ENCODE measurements at places on chromosomes 3 and 15.

- no peak for DNase-seq
Measured at GRCh38 chr15:77921664-77922063, 155.8 kb downstream of the TBC1D2B start.

DNA sequence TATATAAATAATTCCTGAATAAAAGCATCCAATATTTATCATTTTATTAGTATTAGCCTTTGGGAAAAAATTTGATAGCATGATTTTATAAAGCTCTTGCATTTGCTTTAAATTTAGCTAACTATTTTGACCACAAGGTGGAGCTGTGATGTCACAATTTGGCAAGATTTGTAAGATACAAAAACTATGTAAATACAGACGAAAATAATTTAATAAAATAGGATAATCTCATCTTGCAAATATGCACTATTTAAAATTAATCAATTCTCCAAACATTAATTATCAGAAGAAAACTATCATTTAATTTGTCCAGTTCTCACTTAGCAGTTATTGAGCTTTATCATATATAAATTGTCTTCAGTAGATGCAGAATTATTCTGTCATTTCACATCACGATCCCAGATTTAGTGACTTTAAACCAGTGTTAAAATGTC is 95.4 kb downstream of the PLOD2 start:
- peak; percentile 54 for DNase-seq

- DNase-seq: no peak
Measured at GRCh38 chr3:68817243-68817642, 115.1 kb downstream of the TAFA4 start.

DNA sequence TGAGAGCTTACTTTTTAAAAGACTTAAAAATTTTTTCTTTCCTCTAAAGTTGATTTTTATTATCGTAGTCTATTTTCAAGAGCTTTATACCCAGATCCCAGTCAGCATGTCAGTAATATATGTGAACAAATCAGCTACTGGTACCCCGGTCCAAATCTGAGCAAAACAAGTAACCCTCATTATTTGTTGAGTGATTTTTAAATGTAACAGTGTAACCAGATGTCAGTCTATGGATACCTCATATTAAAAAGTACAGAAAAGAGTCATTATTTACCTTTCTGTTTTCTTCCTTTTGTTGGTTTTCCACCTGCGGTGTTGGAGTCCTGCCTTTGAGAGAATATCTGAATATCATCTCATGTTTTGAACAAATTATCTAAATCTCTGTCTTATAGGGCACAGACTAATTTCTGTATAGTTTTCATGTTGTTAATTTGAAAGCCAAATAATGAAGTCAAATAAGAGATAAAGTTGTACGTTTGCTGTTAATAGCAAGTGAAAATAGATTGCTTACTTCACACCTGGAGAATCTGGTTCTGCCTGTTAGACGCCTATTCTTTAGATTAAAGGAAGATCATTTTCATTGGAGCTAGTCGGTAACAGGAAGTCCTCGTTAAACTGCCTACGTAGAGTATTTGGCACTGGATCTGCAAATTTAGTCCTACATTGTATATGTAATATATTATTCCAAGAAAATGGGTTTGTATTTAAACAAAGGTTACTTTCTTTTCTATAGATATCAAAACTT is at the start of gene STX19:
Gene STX19 (minus strand): TSS at position 505 of the 745 bp plus-strand sequence. CDS start 13,328 bp downstream, outside the sequence.
- DNase-seq: peak; percentile 68

DNA sequence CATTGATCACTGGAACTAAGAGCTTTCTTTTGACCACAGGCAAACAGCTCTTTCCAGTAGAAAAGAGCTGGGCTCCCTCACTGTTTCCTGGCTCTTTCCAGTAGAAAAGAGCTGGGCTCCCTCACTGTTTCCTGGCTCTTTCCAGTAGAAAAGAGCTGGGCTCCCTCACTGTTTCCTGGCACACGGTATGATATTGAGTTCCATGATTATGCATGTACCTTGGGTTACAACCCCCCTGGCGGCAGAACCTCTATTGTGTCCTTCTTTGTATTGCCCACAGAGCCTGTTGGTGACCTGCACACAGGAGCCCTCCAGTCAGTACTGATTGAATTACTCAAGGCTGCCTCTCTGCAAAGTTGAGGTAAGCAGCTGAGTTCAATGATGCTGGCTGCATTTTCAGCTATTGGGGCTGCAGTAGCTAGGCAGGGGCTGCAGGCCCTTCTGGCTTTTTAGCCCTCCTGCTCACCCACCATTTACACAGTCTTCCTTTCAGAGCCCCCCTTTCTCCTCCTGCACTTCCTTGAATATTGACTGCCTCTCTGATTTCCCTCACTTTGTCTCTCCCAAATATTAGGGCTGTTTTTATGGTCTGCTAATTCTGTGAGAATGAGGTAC is 10.2 kb downstream of the ACKR2 start:
- peak; percentile 43 for DNase-seq

- DNase-seq: no peak
Measured at GRCh38 chr15:58433597-58434333, 2.0 kb downstream of the LIPC start.

All from COR-L47 (cell line).